ENCODE measurements at places on chromosomes 11 and 22.

DNA sequence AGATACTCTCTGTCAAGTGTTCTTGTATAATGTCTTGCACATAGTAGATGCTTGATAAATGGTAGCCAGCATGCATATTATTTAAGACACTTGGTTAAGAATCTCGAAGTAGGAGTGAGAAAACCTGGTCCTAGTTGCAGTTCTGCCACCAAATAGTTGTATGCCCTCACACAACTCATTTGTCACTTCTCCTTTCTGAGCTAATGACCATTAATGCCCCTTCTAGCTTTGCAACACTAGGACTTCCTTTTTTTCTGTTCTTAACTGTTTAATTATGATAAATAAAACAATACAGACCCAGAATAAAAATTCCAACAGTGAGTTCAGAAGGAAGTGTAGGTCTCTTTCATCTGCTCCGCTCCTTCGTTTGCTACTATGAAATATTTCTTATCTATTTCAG lies 453.6 kb downstream of the TMEM135 start:
- no peak for DNase-seq

DNA sequence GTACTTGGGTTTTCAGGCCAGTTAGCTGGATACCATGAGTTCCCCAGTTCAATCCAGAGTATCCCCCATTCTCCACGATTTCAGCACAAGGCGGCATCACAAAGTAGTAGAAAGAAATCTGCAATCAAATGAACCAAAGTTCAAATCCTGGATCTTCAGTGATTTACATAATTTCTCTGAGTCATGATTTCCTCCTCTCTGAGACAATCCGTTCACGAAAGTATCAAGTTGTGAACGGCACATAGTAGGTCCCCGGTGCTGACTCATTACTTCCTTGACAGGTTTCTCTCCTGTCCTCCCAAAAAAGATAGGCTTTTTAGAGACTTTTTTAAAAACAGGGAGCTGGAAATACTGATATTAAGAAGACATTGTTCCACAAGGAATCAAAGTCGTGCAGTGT lies 69.1 kb upstream of the AKIP1 start:
- DNase-seq: no peak

DNA sequence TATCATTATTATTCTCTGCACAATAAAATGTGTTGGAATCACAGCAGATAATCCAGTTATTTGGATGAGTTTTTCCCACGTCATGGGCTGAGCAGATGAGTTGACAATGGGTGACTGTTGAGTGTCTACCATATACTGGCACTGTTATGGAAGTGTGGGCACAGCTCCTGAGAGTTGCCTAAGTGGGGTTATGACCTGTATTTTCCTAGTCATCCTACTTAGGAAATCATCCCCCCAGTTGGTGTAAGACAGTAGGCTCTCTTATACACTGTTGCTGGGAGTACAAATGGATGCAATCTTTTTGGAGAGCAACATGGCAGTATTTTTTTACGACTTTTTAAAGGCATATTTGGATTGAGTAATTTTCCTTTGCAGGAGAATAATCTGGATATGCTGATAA lies 66.4 kb downstream of the TRAF6 start:
- DNase-seq: no peak

- no peak for DNase-seq
Observed at GRCh38 chr22:49425356-49425755, 402.3 kb downstream of the BRD1 start.

DNA sequence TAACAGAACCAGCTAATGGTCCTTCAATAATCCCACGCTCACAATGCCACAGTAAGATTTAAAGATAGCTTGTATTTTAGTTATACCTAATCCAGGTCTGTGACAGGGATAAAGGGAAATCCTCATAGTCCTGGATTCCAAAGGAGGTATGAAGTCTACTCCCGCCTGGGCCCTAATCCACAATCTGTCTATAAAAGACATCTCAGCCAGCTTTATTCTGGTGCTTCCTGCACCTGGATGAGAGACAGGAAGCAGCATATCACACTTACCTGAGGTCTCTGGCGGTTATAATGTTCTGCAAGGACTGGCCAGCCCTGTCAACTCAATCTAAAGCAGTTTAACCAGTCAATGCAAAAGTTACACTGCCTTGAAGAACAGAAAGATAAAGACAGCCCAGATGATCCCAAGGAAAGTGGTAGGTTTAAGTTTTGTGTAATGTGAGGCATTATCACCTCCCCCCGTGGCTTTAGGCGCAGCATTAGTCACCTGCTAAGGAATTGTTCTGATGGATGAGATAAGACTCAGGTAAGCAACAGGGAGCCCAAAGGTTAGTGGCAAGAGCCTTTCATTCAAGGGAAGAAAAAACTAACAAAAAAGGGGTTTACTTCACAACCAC lies 57.6 kb downstream of the PLEKHA7 start:
- no peak for DNase-seq

DNA sequence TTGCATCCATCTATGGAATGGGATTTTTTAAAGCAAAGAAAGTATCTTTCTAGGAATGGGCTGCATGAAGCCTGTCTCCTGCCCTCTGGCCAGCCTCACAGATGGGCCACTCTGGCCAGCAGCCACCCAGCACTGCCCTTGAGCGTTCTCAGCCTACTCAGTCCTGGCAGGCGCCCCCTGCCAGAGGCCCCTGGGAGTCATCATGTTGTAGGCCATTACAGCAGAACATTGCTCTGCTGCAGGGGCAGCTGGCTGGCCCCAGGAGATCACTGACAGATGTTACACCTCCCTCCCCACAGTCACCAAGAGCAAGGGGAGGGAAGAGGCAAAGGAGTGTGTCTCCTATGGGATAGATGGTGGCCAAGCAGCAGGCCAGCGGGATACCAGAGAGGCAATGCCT lies 363.7 kb downstream of the NXPE2 start:
- DNase-seq: no peak

GRCh38 chr11:10452211-10452767 lies 2.8 kb upstream of the AMPD3 start:
- DNase-seq: no peak

GRCh38 chr11:130478204-130478701 lies 29.8 kb downstream of the ADAMTS15 start:
- peak; percentile 96 for DNase-seq

DNA sequence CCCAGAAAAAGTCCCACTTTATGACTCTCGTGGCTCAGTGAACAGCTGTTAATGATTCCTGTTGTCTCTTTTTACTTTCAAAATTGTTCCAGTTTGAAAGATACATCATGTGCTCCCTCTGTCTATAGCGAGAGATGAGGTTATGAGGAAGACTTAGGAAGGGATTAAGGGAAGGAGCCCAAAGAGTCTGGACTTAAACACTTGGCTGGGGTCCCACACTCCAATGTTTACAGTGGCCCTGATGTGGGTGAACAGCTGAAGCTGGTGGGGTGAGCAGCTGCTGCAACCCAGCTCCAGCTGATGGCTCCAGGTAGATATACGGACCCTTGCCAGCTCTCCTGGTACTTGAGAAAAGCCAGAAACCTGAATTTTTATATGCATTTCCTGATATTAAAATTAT lies 84.5 kb upstream of the PLET1 start:
- no peak for DNase-seq

- DNase-seq: peak; percentile 74
Observed at GRCh38 chr11:2420502-2421225, 20.1 kb downstream of the TSSC4 start.

GRCh38 chr22:43481568-43482317 lies 69.9 kb downstream of the MPPED1 start:
- no peak for DNase-seq

DNA sequence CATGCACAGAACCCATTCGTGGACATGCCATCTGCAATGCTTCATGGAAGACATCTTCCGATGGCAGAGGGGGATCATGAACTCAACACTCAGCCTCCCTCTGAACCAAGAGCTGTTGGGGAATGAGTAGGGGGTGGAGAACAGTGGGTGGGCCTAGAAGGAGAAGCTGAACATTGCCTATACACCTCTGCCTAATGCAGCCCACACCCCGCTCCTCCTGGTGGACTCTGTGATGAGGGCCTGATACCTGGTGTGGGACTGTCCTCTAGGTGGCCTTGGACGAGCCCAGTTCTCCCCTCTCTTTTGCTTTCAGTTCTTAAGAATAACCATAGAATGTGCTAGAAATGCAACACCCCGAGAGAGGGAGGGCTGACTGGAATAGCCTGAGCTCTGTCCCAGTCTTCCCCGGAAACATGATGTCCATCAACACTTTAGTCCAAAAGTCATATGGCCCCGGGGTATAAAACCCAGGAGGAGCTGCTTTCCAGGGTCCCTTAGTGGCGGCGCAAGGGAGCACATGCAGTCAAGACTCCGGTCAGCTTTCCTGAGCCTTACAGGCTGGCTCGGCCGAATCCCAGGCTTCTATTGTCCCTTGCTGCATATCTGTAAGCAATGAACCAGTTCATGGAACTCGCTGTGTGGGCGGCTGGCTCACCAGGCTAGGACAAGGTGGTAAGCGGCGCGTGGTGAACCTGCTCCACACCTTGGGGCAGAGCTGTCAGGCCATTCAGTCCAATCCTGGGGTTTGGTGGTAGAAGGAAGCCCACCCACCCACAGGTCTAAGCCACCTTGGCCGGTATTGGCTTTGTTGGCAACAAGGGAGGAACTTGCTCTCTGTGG lies 216.9 kb downstream of the CTTN start:
- no peak for DNase-seq

- no peak for DNase-seq
Observed at GRCh38 chr11:92775003-92775676, 194.3 kb upstream of the MTNR1B start.

DNA sequence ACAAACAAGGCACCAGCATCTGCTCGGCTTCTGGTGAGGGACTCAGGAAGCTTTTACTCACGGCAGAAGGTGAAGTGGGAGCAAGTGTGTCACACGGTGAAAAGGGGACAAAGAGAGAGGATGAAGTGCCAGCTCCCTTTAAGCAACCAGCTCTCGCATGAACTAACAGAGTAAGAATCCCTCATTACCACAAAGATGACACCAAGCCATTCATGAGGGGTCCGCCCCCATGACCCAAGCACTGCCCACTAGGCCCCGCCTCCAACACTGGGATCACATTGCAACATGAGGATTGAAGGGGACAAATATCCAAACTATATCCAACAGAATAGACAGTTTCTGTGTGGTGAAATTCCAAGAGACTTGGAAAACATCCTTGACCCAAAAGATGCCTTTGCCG lies 198.2 kb upstream of the POU2AF2 start:
- no peak for DNase-seq

GRCh38 chr11:105968021-105968697 lies 53.9 kb downstream of the MSANTD4 start:
- DNase-seq: peak; percentile 12

GRCh38 chr11:20158597-20159257 lies 1.5 kb downstream of the DBX1 start:
- DNase-seq: peak; percentile 77

DNA sequence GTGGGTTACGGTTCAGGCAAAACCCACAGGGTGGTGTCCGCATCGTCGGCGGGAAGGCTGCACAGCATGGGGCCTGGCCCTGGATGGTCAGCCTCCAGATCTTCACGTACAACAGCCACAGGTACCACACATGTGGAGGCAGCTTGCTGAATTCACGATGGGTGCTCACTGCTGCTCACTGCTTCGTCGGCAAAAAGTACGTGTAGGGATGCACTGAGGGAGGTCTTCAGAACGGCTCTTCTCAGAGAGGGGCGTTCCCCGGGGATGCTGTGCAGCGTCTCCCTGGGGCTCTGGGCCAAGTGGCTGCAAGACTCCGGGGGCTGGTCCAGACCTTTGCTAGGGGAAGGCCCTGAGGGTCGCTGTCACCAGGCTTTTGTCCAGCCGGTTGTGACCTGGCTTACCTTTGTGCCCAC lies 1.3 kb downstream of the ACR start:
- no peak for DNase-seq

DNA sequence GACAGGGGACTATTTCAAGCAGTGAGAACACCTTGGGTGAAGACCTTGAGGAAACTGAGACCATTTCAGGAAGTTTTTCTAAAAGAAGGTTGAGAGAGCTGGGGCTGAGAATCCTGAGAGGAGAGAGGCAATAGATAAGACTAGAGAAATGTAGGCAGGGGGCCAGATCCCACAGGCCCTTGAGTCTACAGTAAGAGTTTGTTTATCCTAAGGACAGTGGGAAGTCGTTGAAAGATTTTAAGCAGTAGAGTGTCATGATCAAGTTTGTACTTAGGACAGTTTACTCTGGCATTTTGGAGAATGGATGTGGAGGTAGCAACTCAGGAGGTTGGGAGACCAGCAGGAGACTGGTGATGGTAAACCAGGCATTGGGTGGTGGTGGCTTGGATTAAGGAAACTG lies 17.1 kb downstream of the HSD17B12 start:
- DNase-seq: peak; percentile 26

GRCh38 chr22:49670456-49671330 lies 157.0 kb downstream of the BRD1 start:
- DNase-seq: no peak

DNA sequence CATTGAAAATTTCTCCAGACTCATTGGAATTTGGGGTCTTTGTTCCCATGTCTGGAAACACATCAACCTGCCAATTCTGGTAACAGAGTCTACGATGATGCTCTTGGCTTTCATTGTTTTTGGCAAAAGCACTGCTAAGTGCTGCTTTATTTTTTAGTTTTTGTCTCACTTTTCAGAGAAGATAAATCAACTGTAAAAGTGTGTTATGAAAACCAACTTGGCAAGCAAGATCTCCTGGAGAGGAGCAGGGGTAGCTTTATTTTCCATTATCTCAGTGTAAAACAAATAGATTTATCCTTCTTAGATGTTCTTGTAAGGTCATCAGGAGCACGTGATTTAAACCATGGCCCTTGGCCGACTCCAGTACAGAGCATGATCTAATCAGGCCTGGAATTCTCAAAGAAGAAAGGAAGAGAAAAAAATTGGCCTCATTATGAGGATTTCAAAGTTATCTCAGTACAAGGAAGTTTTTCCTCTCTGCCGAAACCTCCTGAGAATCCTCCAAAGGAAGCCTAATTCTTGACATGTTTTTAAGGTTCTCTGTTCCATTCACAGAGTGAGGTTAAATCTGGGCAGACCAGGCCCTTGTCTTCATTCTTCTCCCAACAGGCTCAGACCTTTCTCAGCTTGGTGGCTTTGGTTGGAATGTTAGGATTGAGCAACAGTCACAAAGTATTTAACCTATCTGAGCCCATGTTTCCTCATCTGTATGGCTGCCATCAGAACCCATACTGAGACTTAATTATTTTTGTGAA lies 16.4 kb upstream of the PAMR1 start:
- DNase-seq: peak; percentile 88

DNA sequence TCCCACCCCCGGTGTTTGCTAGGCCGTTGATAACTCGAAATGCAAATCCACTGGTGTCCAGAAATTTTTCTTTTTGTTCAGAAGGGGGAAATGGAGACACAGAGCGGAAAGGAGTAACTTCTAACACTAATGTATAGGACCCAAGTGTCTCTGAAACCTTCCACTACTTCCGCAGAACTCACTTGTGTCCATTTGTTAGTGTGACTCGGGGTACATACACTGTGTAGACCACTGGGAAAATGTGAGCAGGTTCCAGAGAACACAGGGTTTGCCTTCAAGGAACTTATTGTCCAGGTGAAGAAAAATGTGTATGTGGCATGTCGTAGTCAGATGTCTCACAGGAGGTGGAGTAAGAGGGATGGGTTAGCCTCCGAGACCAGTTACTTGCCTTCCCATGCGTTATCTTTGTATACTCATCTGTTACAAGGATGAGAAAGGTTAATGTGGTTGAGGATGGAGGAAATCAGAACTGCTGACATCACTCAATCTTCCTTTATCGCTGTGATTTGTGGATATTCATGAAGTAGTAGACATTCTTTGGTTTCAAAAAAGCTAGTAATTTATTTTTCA lies 857 bp downstream of the ARCN1 start:
- DNase-seq: peak; percentile 40

All from fibroblast of pulmonary artery (primary cell).